NCI-H524 (cell line): ENCODE measurements at places on chromosomes 7 and 10.

DNA sequence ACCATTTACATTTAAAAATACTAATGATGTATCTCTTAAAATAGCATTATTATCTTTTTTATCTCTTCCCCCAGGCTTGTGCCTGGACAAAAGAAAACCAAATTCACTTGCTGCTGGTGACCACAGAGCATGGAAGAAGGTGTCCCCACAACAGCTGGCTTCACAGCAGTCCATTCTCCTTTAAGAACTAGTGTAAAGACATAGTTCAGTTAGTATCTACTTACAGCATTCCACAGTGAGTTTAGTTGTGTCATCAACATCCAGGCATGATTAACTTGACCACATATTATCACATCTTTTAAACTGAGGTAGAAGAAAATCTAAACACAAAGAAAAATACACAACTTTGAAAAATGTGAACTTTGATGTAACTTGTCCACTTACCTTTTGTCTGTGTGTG, 55.0 kb downstream of the LRRC17 start:
- DNase-seq = no peak

GRCh38 chr7:22875470-22875869, 52.8 kb upstream of the TOMM7 start:
- DNase-seq = no peak

DNA sequence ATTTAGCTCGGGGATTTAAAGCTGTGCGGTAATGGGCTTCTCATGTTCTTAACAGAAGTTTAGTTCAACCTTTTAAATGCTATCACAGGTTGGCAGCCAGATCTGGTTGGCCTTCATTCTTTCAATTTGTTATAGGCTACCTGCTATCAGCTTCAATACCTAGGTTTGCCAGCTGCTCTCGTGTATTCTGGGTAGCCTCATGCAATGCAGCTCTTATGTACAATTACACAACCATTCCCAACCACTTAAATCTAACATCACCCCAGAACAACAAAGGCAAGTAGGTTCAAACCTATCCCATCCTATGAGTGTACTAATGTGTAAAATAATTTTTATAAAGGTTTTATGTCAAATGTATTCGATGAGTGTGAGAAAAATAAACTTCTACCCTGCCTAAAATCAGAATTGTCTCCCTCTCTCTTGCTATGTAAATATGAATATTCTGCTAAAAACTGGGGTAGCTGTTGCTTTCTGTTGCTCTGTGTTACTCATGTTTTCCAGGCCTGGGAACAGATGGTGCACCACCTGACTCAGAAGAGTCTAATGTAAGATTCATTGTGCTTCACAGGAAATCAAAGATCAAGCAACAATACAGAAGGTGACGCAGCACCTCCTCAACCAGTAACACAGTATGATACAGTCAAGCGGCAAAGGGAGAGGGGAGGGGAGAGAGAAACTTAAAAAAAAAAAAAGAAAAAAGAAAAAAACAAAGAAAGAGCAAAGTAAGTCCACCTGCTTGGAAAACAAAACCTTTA, 188.6 kb downstream of the ETV1 start:
- peak; percentile 84 for DNase-seq

- DNase-seq = no peak
Observed at GRCh38 chr10:129465796-129466702, 992 bp upstream of the MGMT start.

DNA sequence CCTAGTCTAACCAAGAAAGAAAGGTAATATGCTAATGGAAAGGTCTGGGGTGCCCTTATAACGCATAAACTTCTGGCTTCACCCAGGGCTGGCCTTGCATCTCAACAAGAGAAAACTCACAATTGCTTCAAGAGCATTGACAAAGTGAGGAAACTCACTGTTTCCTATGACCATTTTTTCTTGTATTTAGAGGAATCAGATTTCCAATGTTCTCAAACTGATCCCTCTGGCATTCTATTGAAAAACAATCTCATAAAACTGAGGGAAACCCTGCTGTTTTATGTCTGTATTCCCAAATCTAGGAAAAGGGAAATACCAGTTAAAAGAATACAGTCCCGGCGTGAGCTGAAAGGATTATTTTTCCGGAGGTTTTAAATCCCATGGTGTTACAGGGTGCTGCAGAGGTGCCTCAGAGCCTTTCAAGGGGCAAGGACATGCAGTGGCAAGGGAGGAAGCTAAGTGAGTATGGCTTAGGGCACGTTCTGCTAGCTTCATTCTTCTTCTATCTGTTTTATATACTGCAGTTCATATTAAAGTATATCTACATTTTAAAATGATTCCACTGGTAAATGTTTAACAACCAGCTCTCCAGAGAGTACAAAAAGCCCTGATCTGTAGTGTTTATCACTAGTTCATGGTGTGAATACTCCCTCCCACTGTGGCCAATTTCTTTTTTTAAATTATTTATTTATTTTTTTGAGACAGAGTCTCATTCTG, 68.7 kb downstream of the CAV1 start:
- no peak for DNase-seq
